Cardiac muscle cell (in vitro differentiated cells and primary cell): ENCODE measurements at places on chromosomes 16 and 17. TPM values are rescaled to one million over a fixed set of nuclear protein-coding genes. Genes with fewer than 3 reads are reported as not detected.
A peak's percentile ranks its signal among the peaks of the same experiment; 100 is the strongest.

- H3K27ac ChIP-seq: peak overlapping the region; percentile 64
- peaks cover 36% of the 10 kb centered on the region for H3K4me1 ChIP-seq
- no peaks in the 10 kb centered on the region for H3K36me3 ChIP-seq
Observed at GRCh38 chr17:81328978-81329926, 34.1 kb upstream of the SLC38A10 start.

The ARL5C gene
- 0.12 TPM in 1 of 2 replicates, not detected in the other for total RNA-seq

The HMOX2 gene
- total RNA-seq: 61.5 and 69.8 TPM in 2 replicates

GRCh38 chr17:57919918-57920317 lies 35.3 kb downstream of the CUEDC1 start:
- H3K4me3 ChIP-seq: no peak overlapping the region
- H3K36me3 ChIP-seq: no peaks in the 10 kb centered on the region
- peaks cover 24% of the 10 kb centered on the region for H3K4me1 ChIP-seq

DNA sequence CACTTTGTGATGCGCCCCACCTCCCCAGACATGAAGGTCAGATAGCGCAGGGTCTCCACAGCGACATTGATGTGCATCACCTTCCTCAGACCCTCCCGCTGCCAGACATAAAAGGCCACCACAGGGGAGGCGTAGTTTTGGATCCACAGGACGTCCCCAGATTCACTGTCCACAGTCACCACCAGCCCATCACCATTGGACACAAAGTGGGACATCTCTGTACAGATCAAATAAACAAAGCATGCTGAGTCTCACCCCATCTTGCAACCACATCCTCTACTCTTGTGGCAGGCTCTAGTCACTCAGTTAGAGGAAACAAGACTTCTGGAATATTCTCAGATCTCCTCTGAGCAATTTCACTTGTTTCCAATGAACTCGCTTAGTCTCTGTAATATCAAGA lies 46.3 kb upstream of the ICAM2 start:
- no peaks in the 10 kb centered on the region for H3K36me3 ChIP-seq
- H3K4me3 ChIP-seq: no peak overlapping the region
- no peak overlapping the region for H3K27ac ChIP-seq
- peaks cover 13% of the 10 kb centered on the region for H3K4me1 ChIP-seq
- no peaks in the 10 kb centered on the region for H3K27me3 ChIP-seq
- no peak for DNase-seq

DNA sequence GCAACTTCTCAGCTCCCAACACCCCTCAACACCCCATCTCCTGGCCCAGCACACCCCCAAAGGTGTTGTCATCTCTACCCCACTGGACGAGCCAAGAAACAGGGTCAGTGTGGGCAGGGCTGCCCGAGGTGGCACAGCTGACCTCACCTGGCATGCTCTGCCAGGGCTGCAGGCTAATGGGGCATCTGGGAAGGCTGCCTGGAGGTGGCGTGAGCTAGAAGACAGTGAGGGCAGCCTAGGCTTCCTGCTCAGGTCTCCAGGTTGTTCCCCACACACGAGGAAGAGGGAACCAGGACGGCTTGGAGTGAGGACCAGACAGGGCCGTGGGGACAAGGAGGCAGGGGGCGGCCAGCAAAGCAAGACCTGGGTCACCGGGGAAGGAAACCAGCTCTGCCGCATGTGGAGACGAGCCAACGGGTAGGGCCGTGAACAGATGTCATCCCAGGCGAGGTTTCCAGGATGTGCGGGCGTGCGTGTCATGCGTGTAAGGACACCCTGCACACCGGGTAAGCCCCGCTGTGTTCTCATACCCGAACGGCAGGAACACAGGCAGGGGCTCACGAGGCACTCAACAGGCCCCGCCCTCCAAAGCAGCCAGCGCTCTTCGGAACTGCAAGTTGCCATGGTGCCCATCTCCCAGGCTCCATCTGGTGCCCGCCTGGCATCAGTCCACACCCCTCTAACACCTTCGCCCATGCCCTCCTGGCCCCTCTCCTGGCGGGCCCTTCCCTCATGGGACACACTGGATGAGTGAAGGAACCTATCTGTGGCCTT lies 29.6 kb upstream of the PVALEF start:
- no peak overlapping the region for H3K27ac ChIP-seq
- no peak overlapping the region for H3K4me3 ChIP-seq
- no peaks in the 10 kb centered on the region for H3K4me1 ChIP-seq
- DNase-seq: no peak

GRCh38 chr17:72189768-72190593 lies 69.2 kb downstream of the SOX9 start:
- H3K4me1 ChIP-seq: no peaks in the 10 kb centered on the region
- no peaks in the 10 kb centered on the region for H3K27me3 ChIP-seq
- no peak for DNase-seq
- no peak overlapping the region for H3K4me3 ChIP-seq

DNA sequence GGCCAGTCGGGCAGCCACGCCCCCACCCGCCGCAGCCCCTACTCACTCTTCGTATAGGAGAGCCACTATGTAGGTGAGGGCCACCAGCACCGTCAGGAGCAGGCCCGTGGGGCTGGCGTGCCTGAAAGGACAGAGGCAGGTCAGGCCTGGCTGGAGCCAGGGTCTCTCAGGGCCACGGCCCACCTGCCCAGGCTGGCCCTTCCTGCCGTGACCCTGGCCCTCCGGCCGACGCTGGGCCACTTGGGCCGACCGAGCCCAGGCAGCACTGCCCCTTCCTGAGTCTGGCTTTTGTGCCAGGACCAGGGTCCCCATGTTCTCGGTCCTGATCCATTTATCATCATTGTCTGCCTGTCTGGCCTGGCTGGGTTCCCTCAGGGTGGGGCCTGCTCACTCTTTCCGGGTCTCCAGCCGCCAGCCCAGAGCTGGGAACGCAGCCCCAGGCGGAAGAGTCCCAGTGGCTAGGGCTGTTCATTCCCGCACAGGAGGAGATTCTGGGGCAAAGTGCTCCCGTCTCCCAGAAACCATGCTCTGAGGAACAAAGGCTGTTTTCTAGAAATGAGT lies 10.1 kb upstream of the RASD1 start:
- H3K27ac ChIP-seq: peak overlapping the region; percentile 89
- no peaks in the 10 kb centered on the region for H3K36me3 ChIP-seq
- no peak for DNase-seq
- H3K4me3 ChIP-seq: no peak overlapping the region

DNA sequence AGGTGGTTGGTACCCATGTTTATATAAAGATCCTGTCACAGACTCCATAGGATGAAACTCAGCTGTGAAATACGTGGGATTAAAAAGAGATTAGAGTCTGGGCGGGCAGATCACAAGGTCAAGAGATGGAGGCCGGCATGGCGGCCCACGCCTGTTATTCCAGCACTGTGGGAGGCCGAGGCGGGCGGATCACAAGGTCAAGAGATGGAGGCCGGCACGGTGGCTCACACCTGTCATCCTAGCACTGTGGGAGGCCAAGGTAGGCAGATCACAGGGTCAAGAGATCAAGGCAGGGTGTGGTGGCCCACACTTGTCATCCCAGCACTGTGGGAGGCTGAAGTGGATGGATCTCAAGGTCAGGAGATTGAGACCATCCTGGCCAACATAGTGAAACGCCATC lies 3.9 kb downstream of the ANAPC11 start:
- no peak for DNase-seq
- H3K27me3 ChIP-seq: no peaks in the 10 kb centered on the region
- H3K27ac ChIP-seq: no peak overlapping the region
- peaks cover 2% of the 10 kb centered on the region for H3K4me1 ChIP-seq
- no peak overlapping the region for H3K4me3 ChIP-seq

DNA sequence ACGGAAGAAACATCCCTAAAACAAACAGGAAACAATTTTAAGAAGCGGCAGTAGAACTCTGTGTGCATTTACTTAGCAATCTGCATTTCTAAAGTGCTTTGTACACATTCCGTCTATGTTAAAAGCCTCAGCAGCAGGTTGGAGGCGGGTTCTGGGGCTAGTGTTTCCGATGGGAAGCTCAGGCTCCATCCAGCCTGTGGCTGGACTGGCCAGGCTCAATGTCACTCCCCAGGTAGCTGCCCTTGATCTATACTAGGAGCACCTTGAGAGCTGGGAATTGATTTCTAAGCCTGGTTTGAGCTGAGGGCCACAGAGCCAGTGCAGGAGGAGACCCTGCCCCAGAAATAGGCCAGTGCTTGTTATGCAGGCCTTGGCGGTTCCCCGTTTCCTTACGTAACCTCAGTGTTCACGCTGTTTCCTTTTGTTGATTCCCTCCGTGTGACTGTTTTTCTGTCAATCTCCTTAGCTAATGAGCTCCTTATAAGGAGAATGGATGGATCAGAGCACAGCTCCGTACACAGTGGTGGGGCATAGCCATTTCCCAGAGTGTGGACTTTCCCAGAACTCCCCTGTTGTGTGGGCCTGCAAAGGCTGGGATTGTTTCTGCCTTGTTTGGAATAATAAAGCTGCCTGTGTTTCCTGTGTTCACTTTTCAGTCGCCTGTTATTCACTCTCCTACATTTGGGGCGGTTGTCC lies 21.4 kb downstream of the ADORA2B start:
- peak overlapping the region; percentile 78 for H3K27ac ChIP-seq
- H3K4me1 ChIP-seq: peaks cover 24% of the 10 kb centered on the region
- peak; percentile 82 for DNase-seq
- no peaks in the 10 kb centered on the region for H3K36me3 ChIP-seq

The DOC2A gene
- 1.6 and 7.2 TPM in 2 replicates for total RNA-seq

The ADAP2 gene
- 0.11 and 1.0 TPM in 2 replicates for total RNA-seq

DNA sequence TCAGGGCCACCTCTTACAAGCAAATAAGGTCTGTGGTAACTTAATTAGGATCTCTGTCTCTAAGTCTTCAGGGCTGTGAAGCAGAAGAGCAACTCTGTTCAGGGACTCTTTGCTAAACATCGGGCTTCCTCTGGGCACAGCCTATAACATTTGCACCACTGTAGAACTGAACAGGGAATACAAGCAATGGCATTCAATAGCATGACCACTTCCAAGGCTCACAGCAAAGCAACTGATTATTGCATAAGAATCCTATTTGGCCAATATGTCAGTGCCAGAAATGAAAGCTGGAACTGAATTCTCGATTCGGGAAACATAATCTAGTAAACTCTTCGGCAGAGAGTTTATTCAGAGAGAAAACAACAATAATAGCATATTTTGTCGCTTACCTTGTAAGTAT lies 92.2 kb upstream of the AMZ2 start:
- no peaks in the 10 kb centered on the region for H3K36me3 ChIP-seq
- H3K4me3 ChIP-seq: no peak overlapping the region
- no peaks in the 10 kb centered on the region for H3K27me3 ChIP-seq
- H3K27ac ChIP-seq: no peak overlapping the region

- peak; percentile 17 for DNase-seq
- H3K36me3 ChIP-seq: no peaks in the 10 kb centered on the region
- peaks cover 31% of the 10 kb centered on the region for H3K27me3 ChIP-seq
Observed at GRCh38 chr16:77794586-77794985, 6.2 kb downstream of the VAT1L start.

The TP53TG3 gene
- total RNA-seq: not detected in 2 replicates

GRCh38 chr17:5675625-5676421 lies 91.5 kb upstream of the NLRP1 start:
- no peak overlapping the region for H3K27ac ChIP-seq
- H3K27me3 ChIP-seq: no peaks in the 10 kb centered on the region
- DNase-seq: no peak
- no peaks in the 10 kb centered on the region for H3K4me1 ChIP-seq
- no peak overlapping the region for H3K4me3 ChIP-seq

GRCh38 chr17:67680445-67681224 lies 37.1 kb upstream of the NOL11 start:
- no peak overlapping the region for H3K4me3 ChIP-seq
- no peaks in the 10 kb centered on the region for H3K27me3 ChIP-seq
- peaks cover 8% of the 10 kb centered on the region for H3K4me1 ChIP-seq

The WFDC1 gene
- total RNA-seq: 18.5 and 18.9 TPM in 2 replicates

DNA sequence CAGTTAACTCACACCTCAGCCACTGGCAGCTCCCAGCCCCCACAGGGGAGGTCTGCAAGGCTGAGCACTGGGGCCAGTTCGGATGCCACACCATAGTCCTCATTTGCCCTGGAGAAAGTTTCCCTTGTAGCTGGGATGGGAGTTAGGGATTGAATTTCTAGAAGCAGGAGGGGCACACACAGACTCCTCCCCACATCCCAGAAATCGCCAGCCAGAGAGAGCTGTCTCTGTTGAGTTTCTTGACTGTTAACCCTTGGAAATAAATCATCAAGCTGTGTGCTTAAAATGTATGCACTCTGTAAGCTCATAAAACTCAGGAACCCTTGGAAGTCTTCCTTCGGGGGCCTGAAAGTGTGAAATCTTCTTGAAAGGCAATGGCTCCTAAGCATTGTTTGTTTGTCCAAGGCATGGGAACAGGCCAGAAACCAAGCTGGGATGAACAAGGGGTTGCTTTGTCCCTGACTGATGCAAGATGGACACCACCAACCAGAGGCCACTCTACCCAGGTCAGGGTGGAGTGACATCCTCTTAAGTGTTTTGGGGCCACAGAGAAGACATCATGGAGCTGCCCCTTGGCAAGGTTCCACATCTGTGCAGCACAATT lies 394 bp upstream of the PRM3 start:
- no peaks in the 10 kb centered on the region for H3K27me3 ChIP-seq
- H3K4me3 ChIP-seq: no peak overlapping the region
- H3K36me3 ChIP-seq: no peaks in the 10 kb centered on the region

- H3K27me3 ChIP-seq: no peaks in the 10 kb centered on the region
- no peaks in the 10 kb centered on the region for H3K4me1 ChIP-seq
- no peaks in the 10 kb centered on the region for H3K36me3 ChIP-seq
- no peak overlapping the region for H3K4me3 ChIP-seq
Observed at GRCh38 chr16:82082543-82083244, 47.6 kb downstream of the HSD17B2 start.

GRCh38 chr17:9512323-9513168 lies 63.1 kb downstream of the STX8 start:
- H3K36me3 ChIP-seq: no peaks in the 10 kb centered on the region
- H3K4me1 ChIP-seq: no peaks in the 10 kb centered on the region
- DNase-seq: no peak
- no peak overlapping the region for H3K27ac ChIP-seq

The SIAH1 gene
- 26.8 and 26.9 TPM in 2 replicates for total RNA-seq

DNA sequence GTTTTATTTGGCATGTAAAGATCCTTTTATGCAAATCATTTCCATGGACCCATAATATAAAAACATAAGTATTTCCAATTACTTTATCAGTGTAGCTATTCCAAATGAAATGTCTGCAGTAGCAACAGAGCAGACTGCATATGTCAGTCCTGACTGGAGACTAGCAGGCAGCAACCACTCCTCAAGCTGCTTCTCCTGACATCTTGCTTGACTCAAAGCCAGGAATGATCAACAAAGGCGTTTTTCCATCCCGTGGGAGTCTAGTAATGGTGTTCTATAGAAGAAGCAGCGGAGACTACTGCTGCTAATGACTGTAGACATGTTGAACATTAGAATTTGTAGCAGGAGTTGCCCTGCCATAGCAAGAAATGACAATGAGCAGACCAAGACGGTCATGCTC lies 73.2 kb upstream of the AKTIP start:
- H3K4me1 ChIP-seq: no peaks in the 10 kb centered on the region
- no peaks in the 10 kb centered on the region for H3K36me3 ChIP-seq
- no peak overlapping the region for H3K4me3 ChIP-seq
